ENCODE measurements at places on chromosomes 6 and 20.
A peak's percentile ranks its signal among the peaks of the same experiment; 100 is the strongest.

GRCh38 chr20:52747845-52748284 is 224.3 kb upstream of the TSHZ2 start:
- DNase-seq = no peak

- no peak for DNase-seq
Observed at GRCh38 chr6:162610351-162610750, 117.2 kb downstream of the PRKN start.

DNA sequence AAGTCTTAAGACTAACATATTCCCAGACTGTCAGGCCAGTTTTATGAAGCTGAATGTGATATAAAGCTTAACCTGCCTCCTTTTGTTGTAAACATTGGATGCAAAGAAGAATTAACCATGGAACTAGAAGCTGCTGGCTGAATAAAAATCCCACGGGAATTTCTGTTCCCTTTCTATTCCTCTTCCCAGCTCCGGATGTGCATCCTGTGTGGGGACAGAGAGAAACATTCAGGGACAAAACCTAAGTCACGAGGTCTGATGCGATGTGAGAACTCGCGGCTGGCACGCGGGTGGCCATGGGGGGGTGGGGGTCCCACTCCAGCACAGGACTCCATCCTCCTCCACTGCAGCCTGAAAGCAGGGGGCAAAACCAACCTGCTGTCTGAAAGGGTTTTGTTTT is 32.2 kb downstream of the RAMACL start:
- no peak for DNase-seq

- DNase-seq = no peak
Observed at GRCh38 chr6:137248702-137249101, 29.5 kb upstream of the IFNGR1 start.

GRCh38 chr20:63889241-63890200 is 5.4 kb upstream of the DNAJC5 start:
- DNase-seq = peak; percentile 71

- DNase-seq = peak; percentile 33
Observed at GRCh38 chr6:106253172-106253571, 72.4 kb downstream of the ATG5 start.

GRCh38 chr6:115909923-115910546 is 150.7 kb downstream of the FRK start:
- DNase-seq = no peak

GRCh38 chr6:144681334-144681733 is 396.2 kb downstream of the UTRN start:
- DNase-seq = no peak

GRCh38 chr6:144008120-144008811 is at the start of gene PLAGL1:
TSS of gene PLAGL1 (minus strand) at chr6:144008259. CDS start at chr6:143948136, 60,123 bp downstream.
- DNase-seq = no peak

DNA sequence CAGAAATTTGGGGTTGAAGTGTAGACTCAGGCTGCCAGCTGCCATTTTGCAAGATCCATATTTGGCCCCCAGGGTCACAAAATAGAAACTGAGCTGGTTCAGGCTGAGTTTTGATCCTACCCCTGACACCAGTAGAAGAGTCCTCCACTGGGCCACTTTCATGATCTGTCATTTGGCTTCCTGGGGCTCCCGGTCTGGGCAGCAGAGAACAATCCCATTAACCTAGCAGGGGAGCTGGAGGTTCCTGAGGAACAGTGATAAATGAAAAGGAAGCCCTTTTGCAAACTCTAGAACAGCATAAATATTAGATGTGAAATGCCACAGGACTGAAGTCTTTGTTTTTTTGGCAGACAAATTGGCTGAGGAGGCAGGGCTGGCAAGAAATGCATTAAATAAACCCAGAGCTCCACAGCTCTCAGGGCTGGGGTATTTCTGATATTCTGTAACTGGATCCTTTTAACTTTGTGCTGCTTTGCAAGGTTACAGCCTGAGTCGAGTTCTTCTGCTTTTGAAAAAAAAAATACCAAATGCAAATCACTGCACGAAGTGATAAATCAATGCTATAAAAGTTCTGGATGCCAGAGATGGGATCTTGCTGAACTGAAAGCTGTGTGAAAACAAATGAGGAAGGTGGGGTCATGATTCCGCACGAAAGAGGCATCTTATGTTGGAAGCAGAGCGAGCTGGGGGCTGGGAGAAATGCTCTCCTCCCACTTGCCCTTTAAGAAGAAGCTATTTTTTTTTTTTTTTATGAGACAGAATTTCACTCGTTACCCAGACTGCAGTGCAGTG is 64.4 kb downstream of the SULF2 start:
- DNase-seq = no peak

DNA sequence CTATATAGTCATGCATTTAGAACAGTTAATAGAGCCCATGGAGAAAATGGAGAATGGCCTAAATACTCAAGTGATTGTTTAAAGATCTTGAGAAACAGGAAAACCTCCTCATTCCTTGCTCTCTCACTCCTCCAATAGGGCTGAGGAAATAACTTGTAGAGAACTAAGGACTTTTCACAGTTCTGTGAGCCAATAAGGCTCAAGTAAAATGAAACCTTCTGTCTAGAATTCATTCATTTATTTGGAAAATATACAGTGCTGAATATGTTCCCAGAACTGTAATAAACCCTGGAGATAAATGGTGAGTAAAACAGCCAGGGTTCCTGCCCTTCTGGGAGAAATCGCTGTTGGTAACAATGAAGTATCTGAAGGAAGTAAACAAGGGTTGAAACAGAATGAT is 35.3 kb downstream of the ELOVL2 start:
- DNase-seq = no peak

DNA sequence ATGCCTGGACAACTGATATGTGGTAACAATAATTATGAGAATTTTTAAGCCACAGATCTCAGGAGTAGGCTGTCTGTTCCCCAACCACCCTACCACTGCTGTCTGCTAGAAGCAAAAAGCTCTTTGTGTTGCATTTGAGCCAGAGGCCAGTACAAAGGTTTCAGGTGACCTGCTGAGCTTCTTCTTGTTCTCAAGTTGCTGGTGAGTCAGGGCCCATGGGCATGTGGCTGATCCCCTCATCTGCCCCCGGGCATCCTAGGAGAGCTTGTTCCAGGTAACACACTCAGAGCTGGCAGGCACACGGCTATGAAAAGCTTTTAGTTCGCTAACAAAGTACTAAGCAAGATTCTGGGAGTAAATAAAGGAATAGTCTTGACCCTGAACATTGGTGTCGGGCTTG is 285.3 kb downstream of the CDC5L start:
- peak; percentile 76 for DNase-seq

Measured in epithelial cell of prostate (primary cell).